Right ventricle myocardium inferior (tissue), 1 donor: ENCODE measurements at places on chromosomes 6 and 20.

DNA sequence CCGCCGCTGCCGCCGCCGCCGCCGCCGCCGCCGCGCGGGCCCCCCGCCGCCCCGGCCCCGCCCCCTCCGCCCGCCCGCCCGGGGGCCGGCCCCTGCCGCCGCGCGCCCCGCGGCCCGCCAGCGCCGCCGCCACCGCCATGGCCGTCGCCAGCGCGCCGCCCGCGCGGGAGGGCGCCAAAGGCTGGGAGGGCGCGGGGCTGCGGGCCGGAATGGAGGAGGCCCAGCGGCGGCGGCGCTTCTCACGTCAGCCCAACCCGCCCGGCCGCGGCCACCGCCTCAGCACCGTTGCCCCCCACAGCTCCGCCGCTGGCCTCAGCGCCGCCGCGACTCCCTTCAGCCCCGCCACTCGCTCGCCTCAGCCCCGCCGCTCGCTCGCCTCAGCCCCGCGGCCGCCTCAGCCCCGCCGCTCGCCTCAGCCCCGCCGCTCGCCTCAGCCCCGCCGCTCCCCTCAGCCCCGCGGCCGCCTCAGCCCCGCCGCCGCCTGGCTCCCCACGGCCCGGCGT is 258 bp downstream of the PHF10 start:
- peak; percentile 77 for DNase-seq

- no peak for DNase-seq
These were observed 30.3 kb downstream of the SCGN start for GRCh38 chr6:25682324-25682723.

DNA sequence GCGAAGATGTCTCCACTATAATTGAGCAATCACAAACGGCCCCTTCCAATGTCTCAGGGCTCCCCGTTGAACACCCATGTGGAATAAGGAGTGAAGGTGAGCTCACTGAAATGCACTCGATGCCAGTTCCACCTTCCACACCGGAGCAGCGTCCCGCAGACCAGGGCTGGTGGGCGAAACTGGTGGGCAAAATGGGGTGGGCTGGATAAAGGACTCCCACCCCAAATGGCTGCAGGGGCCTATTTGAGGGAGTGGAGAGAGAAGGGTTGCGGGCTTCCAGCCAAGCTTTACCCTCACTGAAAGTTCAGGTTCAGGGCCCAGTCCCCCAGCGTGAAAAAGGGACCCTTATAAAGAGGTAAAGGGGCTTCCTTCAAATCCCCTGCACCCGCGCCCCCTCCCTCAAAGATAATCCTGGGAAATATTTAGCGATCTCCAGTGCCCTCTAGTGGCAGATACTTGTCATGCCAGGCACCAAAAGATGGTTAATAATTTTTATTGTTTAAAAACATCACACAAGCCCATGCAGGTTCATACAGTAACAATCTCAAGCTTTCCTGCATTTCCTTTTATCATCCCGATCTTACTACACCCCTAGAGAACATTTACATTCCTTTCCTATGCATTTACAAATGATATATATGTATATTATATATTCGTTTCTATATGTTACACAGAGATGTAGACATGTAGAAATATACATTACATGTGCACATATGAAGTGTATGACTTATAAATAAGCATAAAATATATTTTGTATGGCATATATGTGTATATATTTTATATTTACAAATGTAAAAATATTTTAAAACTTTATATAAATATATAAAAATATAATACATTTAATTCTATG is 58.2 kb upstream of the NKX2-2 start:
- DNase-seq = no peak

DNA sequence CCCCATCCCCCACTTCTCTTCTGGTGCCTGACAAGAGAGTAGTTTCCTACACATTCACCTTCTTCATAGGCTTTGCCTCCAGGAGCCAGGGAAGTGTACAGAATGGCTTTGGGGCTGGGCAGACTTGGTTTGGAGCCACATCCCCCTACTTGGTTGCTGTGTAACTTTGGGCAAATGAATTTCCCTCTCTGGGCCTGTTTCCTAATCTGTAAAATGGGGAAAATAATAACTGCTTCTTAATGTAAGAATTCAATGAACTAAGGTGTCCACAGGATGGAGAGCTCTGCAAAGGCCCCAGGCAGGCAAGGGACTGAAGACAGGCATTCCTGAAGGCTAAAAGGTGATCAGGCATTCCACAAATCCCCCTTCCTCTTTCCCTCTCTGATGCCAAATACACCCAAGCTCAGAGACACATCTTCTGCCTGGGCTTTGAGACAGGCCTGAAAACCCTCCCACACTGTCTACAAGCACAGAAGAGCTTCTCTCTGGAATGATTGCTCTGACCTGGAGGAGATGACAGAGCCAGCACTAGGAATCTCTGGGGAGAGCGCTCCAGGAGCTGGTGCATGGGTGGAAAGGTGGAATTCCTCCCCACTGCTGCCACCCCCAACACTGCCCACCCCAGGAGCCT is 6.9 kb upstream of the C20orf203 start:
- no peak for DNase-seq
